ENCODE measurements at places on chromosomes 3 and 15. TPM values are rescaled to one million over a fixed set of nuclear protein-coding genes. Genes with fewer than 3 reads are reported as not detected.

The BLOC1S6 gene
- total RNA-seq, result 53.7 TPM

The OIP5 gene
- total RNA-seq, result 21.8 TPM

The HACD3 gene
- total RNA-seq, result 157 TPM

The OXNAD1 gene
- total RNA-seq, result 14.2 TPM

- DNase-seq, result no peak
Observed at GRCh38 chr15:57198654-57199291, 177.5 kb upstream of the CGNL1 start.

DNA sequence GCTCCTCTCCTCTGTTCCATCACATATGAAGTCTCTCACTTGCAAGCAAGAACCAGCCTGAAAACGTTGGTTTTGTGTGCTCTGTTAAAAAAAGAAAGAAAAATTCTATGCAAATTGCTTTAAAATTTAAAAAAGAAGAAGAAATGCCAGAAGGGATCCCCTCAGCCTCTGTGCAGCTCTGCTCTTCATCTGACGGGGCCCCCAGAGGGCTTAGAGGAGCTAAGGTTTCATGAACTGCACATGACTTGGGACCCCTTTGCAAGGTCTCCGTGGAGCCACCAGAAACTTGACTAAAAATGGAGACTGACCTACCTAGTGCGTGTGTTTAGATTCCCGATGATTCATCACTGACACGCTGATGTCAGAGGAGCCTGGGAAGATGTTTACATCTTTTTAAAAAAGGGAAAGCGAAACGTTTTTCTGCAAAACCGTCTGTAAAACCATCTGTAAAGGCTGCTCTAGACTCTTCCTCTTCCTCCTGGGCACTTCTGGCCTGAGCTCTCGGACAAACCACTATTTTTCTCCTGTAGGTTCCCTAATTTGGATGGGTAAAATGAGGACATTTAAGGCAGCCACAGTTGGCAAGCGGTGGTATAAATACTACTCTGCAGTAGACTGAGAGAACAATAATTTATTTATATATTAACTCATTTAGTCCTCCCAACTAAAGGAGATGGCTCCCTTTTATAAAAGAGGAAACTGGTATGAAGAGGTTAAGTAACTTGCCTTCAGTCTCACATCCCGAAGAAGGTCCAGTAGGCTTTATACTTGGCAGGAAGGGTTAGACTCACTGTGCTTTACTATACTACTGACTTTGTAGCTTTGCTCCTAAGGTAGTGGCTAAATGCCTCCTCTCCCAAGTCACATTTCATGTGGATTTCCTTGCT lies 67.2 kb upstream of the POLG start:
- no peak for DNase-seq

GRCh38 chr3:32315441-32315840 lies 76.2 kb upstream of the CMTM7 start:
- no peak for DNase-seq

DNA sequence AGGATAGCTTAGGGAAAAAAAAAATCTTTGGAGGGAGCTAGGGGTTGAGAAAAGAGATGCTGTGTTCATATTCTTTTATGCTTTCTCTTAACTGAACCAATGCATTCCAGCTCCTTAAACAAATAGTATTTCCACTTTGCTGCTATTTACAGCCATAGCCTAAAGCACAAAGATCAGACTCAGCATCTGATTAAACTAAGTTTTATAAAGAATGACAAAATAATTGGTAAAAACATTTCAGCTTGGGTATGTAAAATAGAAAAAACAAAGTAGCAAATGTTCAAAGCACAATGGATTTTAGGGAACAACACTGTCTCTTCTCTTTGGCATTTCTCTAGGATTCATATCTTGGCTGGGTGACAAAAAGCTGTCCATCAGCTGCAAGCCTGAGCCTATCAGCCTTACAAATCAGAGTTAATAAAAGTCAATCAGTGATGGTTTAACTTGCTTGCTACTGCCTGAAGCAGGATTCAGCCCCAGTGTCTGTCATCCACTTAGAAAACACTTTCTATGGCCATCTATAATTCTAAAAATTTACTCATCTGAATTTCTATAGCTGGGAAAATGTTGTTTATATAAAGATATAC lies 232.1 kb upstream of the CDIN1 start:
- DNase-seq, result no peak

DNA sequence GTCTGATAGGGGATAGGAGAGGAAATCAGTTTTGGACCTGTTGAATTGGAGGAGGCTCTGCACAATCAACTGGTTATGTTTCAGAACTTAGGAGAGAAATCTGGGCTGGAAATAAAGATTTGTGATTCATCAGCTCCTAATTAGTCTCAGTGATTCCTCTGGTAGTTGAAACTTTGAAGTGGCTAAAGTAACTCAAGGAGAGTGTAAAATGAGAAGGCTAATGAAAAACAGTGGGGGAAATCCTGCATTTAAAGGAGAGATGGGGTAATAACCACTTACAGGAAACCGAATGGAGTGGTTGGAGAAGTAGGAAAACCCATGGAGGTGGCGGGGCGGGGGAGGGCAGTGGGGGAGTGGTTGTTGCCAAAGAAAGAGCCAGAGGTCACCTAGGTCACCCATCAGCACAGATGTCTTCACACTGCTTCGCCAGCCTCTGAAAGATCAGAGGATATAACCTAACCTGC lies 32.6 kb downstream of the MAP2K5 start:
- no peak for DNase-seq

GRCh38 chr3:188673646-188674186 lies 498.1 kb upstream of the TPRG1 start:
- peak; percentile 92 for DNase-seq

DNA sequence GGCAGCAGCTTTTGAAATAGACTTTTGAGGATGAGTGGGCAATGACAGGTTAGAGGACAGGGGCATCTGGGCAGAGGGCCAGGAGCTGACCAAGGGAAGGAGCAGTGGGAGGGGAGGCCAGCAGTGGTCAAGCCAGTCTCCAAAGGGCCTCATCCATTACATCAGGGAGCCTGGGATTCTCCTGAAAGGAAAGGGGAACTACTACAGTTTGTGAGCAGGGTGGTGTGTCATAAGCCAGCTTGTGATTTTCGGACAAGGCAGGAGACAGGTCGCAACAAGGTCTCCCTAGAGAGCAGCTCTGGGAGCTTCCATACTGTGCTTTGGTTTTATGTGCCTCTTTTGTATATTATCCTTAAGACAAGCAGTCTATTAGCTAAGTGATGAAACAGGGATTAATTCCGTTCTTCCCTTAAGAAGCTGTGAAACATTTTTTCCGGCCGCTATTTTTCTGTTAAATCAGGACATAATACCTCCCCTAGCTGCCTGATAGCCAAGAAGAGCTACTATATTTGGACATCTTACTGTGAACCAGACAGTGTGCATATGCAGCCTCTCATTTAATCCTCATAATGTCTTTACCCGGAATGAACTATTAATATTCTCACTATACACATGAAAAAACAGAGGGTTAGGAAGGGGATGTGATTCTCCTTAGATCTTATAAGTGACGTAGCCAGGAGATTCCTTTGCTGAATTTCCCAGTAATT lies 46.4 kb downstream of the C2CD4B start:
- DNase-seq, result no peak

DNA sequence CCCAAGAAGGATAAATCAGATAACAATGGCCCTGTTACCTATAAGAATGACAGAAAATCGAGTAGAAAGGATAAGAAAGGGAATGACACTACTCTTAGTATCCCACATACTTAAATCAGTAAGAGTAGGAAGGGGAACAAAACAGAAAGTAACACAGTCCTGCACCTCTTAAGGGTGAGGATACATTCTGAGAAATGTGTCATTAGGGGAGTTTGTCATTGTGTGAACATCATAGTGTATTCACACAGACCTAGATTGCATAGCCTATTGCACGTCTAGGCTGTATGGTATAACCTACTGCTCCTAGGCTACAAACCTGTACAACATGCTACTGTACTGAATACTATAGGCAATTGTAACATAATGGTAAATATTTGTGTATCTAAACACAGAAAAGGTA lies 142.6 kb downstream of the PLCH1 start:
- DNase-seq, result no peak

GRCh38 chr3:151394611-151395010 lies 10.1 kb upstream of the P2RY12 start:
- no peak for DNase-seq

GRCh38 chr15:55003965-55004873 lies 192.5 kb downstream of the RSL24D1 start:
- no peak for DNase-seq

Measured in epithelial cell of proximal tubule (primary cell).